ENCODE measurements at places on chromosomes 5 and 9.

DNA sequence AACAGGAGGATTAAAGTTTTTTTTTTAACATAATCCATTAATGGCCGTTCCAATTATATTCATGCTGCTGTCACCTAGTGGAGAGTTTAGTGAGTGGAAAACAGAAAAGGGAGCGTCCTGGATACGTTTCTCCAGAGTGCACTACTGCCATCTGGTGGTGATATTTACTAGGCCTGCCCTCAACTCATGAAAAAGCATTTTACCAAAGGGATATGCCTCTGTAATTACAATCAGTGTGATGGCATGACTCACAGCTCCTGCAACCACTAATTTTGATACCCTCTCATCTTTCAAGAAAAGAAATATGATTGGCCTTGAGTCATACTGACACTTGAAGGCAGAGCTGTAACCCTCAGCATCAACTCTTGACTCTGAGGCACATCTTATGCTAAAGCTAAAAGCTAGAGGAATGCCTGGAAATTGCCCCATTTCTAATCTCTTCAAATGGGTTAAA, 20.1 kb downstream of the MINAR2 start:
- peak; percentile 67 for DNase-seq

DNA sequence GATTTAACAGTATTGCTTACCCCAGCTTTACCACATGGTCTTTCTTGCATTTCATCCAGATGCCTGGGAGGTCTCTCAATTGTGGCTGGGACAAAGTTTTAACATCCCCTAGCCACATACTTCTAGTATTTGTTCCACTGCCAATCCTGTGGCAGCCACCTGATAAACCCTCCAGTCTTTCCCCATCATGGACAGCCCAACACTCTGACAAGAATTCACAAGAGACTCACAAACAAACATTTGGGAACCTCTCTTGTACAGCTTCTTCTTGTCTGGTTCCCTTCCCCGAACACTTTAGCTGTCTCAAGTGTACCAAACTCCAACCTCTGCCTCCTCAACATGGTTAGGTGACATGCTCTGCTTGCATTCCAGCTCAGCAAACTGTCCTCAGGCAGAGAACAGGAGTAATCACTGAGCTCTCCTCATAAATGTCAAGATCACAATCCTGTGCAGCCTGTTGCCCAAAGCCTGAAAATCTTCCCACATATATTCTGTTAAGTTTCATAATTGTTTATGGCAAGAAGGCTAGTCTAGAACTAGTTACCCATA, 59.7 kb downstream of the STRBP start:
- no peak for DNase-seq

DNA sequence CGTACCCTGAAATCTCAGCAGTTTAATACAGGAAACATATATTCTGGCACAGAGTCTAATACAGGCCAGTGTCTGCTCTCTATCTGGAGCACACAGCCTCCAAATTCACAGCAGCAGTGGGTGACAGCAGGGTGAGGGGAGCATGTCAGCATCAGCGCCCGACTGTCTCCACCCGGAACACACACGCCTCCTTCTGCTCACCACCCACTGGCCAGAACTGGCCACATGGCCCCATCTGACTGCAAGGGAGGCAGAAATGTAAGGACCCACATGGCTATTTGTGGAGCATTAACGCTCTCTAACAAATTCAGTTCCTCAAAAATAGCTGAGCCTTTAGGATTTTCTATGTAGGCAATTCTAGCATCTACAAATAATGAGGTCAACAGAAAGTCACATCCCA, 24.6 kb downstream of the UBE2QL1 start:
- DNase-seq, result no peak

- DNase-seq, result no peak
Observed at GRCh38 chr5:32865475-32865874, 154.4 kb downstream of the NPR3 start.

DNA sequence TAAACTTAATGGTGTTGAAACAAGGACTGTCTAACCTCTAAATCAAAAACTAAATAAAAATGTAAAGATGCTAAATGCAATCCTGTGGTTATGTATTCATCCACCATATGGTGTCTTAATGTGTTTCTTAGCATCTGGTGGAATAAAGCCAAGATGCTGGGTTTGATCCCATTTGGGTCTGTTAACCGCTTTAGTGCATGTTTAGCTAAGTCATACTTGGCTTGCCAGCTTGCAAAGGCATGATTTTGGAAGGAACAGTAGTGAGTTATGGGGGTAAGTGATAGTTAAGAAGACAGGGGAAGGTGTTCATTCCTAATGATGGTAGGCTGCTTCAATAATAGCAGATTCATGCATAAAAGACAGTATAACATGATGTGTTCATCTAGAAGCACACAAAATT, 139.0 kb upstream of the SLC27A6 start:
- DNase-seq, result no peak

DNA sequence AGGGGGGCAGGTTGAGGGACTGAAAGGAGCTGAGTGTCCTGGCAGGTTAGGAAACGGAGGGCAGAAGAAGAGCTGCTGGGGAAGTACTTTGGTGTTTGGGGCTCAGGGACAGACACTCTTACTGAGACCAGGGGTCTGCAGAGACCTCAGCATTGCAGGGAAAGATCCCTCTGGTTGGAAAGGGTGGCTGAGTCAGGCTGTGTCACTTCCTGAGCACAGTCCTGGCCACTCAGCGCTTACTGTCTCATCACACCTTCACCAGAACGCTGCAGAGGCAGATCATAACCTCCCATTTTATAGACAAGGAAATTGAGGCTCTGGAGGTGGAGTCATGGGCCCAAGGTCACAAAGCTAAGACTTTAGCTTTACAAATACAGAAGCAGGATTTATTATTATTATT, 54.3 kb downstream of the LMX1B start:
- DNase-seq, result no peak

DNA sequence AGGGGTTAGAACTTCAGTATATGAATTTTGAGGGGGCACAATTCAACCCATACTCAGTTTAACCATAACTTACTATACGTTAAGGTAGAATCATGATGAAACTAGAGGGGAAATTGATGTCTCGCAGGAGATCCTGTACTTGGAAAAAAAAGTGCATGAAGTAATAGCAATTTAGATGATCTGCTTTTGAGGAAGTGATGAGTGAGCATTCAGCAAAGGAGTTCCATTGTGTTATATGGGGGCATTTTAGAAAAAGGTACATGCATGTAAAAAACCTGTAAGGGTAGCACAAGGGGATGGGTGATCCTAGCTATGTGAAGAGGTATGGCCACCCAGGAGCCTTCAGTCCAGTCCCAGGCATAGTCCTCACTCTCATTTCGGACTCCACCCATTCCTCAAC, 14.8 kb upstream of the TMC1 start:
- DNase-seq, result no peak

DNA sequence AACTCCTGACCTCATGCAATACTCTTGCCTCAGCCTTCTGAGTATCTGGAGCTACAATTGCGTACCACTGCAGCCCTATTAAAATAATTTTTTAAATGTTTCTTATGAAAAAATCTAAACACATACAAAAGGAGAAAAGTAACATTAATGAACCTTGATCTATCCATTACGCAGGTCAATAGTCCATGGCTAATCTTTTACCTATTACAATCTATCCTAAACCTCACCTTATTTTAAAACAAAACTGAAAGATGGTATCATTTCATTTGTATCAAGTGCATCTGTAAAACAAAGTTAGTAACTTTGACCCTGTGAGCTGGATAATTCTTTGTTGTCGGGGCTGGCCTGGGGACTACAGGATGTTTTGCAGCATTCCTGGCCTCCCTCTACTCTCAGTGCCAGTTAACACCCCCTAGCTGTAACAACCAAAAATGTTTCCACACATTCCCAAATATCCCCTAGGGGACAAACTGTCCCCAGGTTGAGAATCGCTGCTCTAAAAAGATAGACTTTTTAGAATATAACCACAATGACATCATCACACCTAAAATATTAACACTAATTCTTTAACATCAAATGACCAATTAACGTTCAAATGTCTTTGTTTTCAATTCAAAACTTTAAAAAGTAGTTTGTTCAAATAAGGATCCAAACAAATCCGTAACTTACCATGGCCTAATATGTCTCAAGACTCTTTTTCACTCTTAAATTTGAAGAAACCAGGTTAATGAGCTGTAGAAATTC, 54.8 kb downstream of the RNF38 start:
- no peak for DNase-seq

GRCh38 chr9:84261070-84261746, 79.3 kb downstream of the SLC28A3 start:
- peak; percentile 85 for DNase-seq

- no peak for DNase-seq
Observed at GRCh38 chr9:36433386-36433785, 33.3 kb upstream of the RNF38 start.

- peak; percentile 48 for DNase-seq
Observed at GRCh38 chr9:12774861-12775678, at the start of gene LURAP1L. LURAP1L (plus strand) TSS chr9:12775020; CDS start chr9:12775716, 696 bp downstream.

GRCh38 chr9:71669284-71669995, 98.9 kb downstream of the CEMIP2 start:
- no peak for DNase-seq

Measured in D341Med (cell line).